Sciatic nerve (tissue), 2 donors: ENCODE measurements at places on chromosomes 5 and 9.

- no peak for DNase-seq
Observed at GRCh38 chr5:111320953-111321352, 96.8 kb downstream of the CAMK4 start.

DNA sequence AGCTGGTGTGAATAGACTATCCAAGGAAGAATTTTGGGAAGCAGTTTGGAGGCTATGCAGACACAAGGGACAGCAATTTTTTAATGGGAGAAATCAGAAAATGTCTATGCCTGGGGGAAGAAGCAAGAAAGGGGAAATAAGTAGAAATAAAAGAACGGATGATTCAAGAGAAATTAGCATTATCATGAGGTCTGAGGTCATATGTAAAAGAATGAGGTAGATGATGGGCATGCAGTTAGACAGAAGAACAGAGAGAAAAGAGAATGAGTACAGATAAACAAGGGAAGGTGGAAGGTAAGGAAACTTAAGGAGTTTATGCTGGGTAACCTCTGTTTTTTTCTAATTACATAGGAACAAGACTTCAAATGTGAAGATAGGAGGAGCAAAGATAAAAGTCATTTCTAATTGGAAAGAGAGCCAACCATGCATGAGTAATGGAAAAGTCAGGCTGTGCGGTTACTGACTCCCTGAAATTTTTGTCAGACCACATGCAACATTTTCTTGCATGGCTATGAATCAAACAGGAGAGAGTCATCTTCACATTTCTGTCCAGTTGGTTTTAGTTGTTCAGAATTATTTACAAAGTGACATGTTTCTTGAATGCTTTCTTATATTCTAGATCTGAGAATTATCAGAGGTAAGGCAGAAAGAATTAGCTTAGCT, 101.0 kb upstream of the PIK3R1 start:
- DNase-seq, result no peak

DNA sequence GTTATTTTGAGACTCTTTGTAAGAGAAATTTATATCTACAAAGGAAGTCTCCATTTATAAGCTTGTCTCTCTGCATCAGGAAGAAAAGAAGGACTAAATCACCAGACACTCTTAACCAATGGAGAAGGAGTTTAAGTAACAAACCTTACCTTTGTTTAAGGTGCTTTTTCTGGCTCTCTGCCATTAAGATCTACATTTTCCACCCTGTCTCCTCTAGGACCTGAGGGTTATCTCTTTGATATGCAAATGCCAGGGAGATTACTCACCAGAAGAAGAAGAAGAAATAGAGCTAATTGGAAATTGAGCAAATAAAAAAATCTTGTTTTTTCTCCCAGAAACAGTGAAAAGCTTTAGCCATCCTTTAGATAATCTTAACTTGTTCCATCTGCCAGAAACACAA, 60.9 kb downstream of the CDKN2A start:
- no peak for DNase-seq

- DNase-seq, result no peak
Observed at GRCh38 chr5:16931334-16932110, 4.6 kb downstream of the MYO10 start.

- DNase-seq, result no peak
Observed at GRCh38 chr5:127040796-127041520, 10.6 kb upstream of the MARCHF3 start.

DNA sequence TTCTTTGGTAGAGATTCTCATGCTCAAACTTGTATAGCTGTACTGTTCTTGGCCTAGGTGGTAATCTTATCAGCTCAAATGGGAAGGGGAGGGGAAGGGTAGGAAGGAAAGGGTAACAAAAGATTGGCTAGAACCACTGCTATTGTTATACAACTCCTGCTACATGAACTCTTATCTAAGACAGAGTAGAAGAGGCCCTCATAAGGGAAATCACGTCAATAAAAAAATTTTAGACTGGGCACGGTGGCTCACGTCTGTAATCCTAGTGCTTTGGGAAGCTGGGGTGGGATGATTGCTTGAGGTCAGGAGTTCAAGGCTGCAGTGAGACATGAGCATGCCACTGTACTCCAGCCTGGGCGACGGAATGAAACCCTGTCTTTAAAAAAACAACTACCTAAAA, 15.9 kb downstream of the STOM start:
- no peak for DNase-seq

DNA sequence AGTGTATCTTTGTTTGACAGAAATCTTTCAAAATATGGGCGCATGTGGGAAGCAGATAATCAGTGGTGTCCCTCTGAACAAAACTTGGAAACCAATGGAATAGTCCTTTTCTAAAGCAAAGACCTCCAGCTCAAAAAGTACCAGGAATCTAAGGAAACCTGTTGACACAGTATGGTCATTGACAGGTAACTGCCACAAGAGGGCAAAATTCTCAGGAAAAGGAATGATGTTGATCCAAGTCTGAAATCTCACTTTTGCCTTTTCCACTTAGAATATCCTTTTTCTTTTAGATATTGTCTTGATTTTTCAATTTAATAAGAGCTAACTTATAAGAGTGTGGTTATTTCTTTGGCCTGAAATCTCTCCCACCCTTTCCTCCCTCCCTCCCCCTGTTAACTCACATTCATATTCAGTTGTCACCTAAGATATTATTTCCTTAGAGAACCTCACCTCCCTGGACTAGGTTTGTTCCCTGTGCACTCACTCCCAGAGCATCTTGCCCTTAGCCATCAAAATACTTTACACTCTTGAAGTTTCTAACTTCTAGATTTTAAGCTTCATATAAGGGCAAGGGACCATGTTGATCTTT, 59.0 kb upstream of the BARX1 start:
- no peak for DNase-seq

DNA sequence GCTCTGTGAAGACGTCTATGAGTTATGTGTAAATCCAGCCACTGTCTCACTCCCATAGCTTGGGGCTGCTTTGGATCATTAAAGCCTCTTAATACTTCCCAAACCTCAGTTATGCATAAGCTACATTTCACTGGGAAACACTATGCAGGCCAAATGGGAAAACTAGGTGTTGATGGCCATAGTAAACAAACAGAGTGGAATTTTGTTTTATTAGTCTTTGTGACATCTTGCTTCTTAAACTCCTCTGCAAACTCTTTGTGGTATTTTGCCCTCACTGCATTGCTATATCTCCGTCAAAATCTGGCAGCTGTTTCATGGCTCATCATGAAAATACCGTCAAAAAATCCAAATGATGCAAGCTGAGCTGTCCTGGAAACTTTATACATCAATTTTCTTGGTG, 167.2 kb upstream of the HMHB1 start:
- DNase-seq, result no peak

DNA sequence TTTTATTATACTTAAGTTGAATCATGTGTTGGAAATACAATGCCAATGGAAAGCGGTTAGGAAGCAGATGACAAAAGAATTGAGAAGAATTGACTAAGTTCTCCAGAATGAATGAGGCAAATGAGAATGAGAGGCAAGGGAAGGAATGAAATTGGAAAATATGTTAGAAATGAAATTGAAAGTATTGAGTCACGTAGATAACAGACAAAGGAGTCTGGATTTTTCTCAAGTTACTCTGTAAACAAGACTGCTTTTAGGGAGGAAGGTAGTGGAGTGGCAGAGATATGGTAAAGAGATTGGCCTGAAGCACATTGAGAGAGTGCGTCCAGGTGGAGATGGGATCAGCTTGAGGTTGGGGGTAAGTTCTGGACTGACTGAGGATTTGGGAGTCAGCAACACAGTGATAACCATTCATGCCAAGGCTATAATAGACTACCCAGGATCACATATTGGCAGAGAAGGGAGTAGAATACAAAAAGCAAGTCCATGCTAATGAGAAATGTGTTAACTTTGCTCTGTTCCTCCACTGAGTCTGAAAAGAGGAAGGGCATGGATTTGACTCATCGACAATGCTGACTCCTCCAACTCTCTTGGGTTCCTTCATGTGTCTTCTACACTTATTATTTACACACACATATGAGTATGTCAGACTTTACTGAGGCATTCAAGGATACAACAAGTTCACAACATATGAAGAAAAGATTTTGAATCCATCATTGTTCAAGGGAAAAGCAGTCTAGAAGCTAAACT, 814.2 kb upstream of the ZNF608 start:
- no peak for DNase-seq

DNA sequence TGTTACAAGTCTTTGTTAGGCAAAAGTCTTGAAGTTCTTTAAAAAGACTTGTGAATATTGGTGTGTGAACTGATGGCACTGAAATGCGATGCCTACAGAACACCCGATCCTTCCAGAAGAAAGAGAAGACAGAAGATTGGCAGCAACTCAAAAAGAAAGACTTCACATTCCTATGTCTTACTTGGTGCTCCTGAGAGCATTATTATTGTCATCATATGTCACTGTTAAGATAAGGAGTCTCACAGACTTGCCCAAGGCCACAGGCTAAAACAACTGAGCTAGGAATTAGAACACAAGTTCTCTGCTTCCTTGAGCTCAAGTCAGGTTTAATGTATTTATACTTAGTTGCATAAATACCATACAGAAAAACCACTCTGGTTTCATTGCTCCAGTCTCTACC, 198.0 kb downstream of the PARP8 start:
- no peak for DNase-seq

GRCh38 chr5:181204826-181205760, at the start of gene TRIM7:
Gene TRIM7, minus strand, starts transcription at chr5:181205196. Its CDS starts 86 bp downstream, at chr5:181205110.
- DNase-seq, result no peak

GRCh38 chr5:84685121-84685894, 300.6 kb upstream of the EDIL3 start:
- DNase-seq, result no peak

DNA sequence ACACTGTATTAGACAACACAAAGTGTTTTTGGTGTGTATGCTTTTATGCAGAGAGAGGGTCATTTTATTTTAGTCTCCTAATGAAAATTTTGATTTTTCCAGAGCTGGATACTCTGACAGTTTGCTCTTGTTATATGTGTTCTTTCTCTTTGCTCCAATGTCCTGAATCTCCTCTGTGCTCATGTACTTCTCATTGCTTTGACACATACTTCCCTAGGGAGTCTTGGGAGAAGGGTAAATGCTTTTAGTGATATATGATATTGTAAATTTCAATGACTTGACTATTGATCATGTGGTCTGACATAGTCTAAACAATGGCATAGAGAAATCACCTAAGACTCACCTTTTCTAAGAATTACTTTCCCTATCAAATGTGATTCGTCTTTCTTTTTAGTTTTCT, 972.6 kb upstream of the EDIL3 start:
- DNase-seq, result no peak

- no peak for DNase-seq
Observed at GRCh38 chr5:104626122-104626521, 1063.5 kb upstream of the NUDT12 start.

GRCh38 chr5:157267761-157268480, 2.0 kb downstream of the CYFIP2 start:
- no peak for DNase-seq

- DNase-seq, result no peak
Observed at GRCh38 chr5:32030686-32031085, 143.4 kb downstream of the GOLPH3 start.

DNA sequence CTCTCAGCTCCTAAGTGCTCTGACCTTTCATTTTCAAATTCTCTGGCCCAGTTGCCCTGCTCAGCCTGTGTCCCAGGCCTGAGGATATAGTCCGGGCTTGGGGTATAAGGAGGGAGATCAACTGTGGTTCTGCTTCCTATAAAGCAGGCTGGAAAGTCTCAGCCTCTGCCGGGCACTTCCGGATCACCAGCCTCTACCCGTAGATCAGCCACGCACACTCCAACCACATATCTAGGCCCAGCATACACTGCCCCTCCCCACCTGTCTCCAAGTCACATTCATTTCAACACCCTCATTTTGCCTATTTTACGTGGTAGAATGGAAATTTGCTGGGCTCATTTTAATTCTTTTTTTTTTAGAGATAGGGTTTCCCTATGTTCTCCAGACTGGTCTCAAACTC, 3.1 kb downstream of the ZER1 start:
- DNase-seq, result no peak
